ENCODE measurements at places on chromosomes 6 and 20. TPM values are rescaled to one million over a fixed set of nuclear protein-coding genes. Genes with fewer than 3 reads are reported as not detected.

RRAGD gene
- 23.9 TPM for total RNA-seq

- no peak for DNase-seq
Measured at GRCh38 chr6:166173281-166173951, 5.8 kb upstream of the TBXT start.

- no peak for DNase-seq
Measured at GRCh38 chr6:3159805-3160781, 2.7 kb upstream of the TUBB2A start.

OR2H2 gene
- not detected for total RNA-seq

All from breast epithelium (tissue), 4 donors.